NCI-H2029 (cell line): ENCODE measurements at places on chromosomes 16 and 17.

DNA sequence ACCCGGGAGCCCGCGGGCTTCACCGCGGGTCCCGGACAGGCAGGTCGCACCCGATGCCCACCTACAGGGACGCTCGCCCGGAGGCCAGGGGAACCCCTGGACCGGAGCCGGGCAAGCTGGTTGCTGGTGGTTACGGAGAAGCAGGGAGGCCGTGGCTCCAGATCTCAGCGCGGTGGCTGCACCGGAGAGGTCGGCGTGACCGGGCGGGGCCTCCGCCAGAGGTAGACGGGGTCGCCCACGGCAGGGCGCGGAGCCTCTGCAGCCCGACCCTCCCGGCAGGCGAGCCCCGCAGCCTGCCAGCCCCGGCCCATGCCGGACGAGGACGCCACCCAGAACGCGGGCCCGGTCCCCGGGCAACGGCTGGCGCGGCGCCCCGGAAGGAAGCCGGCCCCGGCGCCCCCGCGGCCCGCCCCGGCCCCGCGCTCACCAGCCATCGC is 341 bp downstream of the PCYT2 start:
- no peak for DNase-seq

DNA sequence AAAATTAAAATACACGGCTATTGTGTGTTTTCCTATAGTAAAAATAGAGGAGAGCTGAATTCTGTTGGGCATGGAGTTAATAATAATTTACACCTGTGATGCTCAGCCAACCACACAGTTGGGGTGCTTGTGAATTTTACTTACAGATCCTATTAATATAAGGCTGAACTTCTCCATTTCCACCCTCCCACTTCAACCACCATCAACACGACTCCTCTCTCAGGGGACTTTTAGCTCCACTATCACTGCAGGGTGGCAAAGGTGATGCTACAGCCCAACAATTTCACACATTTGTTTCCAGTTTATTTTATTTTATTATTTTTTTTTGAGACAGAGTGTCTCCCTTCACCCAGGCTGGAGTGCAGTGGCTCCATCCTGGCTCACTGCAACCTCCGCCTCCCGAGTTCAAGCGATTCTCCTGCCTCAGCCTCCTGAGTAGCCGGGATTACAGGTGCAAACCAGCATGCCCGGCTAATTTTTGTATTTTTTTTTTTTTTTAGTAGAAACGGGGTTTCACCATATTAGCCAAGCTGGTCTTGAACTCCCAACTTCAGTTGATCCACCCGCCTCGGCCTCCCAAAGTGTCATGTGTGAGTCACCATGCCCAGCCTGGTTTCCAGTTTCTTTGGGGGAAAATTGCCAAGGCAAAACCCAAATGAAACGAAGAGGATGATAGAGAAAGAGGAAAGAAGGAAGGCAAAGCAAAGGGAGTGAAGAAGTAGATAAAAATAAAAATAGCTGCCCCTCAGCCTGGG is 57.9 kb downstream of the GNA13 start:
- no peak for DNase-seq

- peak; percentile 6 for DNase-seq
Measured at GRCh38 chr17:42067371-42068091, 17.1 kb upstream of the C17orf113 start.

DNA sequence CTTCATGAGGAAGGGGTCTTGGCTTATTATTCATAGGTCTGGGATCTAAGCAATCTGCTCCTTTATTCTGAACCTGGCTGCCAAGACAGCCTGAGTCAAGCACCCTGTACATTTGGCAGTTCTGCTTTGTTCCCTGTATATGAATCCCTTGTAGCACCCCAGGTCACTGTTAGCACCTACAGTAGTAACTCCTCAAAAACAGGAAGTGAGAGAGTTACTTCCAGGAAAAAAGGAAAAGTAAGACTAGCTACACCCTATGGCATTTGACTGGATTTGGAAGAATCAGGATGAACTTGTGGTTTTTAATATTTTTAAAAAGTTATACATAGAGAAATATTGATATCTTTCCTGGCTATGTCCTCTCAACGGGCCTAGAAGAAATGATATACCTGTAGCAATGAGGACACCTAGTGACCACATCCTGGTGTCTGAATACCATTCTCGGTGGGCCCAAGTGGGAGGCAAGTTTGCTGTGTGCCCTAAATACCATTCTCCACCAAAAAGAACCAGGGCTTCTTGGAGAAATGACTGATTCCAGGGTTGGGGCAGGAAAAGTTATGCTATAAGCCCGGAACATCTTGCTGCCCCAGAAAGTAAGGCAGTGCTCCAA is 9.9 kb downstream of the ANKRD40 start:
- no peak for DNase-seq

DNA sequence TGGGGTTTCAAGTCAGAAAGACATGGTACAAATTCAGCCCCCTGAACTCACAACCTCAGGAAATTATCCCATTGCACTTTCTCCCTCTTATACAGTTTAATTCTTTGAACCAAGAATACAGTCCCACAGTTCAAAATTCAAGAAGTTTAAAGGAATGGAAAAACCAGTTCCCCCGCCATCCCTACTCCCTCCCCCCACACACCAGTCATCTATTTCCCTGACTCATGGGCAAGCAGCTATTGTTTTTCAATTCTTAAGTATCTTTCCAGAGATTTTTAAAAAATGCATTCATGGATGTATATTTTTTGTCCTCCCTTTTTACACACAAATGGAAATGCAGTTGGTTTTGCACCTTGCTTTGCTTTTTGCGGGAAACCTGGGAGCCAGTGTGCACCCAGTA is 7.3 kb downstream of the SYCE1L start:
- DNase-seq = no peak

GRCh38 chr17:32555611-32556310 is 69.0 kb downstream of the CDK5R1 start:
- DNase-seq = no peak

DNA sequence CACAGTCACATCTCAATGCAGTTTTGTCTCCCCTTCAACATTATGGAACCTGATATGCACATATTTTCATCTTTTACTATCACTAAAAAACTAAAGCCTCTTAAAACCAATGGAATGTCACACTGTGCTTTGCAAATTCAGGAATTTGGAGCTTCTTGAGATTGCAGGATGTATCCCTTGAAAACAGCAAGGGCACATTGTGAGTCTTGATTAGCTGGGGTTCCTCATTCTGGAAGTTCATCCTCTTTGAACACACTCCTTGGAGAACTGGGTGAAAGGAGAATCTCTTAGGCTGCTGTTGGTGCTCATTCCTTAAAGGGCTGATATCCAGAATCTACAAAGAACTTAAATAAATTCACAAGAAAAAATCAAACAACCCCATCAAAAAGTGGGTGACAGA is 21.1 kb upstream of the MYOCD start:
- DNase-seq = no peak

DNA sequence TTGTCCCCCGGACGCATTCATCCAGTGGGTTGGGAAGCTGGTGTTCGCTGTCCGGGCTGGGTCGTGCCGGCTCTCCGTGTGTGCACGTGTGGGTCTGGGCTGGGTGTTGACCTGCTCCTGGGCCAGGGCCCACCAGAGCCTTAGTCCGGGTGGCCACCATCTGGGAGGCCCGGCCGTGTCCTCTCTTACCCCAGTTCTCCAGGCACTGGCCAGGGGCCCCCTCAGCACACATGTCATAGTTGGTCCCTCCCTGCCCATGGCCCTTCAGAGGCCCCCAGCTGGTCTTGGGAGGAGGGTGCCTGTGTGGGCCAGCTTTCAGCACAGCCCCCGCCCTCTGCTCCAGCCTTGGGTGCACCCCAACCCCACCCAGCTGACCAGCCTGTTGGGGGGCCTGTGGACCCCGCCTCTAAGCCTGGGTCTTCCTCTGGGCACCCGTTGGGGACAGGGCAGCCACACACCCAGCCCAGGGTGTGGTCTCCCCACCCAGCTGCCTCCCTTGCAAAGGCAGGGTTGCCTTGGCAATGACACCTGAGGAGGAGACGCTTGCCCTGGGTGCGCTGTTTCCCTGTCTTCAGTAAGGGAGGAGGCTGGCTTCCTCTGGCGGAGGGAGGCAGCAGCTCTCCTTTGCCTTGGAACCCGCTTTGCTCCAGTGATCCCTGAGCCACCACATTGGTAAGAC is 77.4 kb downstream of the JPH3 start:
- no peak for DNase-seq

GRCh38 chr16:12294471-12294870 is 317.9 kb downstream of the SNX29 start:
- DNase-seq = no peak

GRCh38 chr16:76035689-76036088 is 241.5 kb upstream of the CNTNAP4 start:
- DNase-seq = no peak

- DNase-seq = no peak
Measured at GRCh38 chr17:66524877-66525276, 222.5 kb downstream of the PRKCA start.
